NCI-H510A treated with DMSO at 0.1 percent for 48 hours (cell line): ENCODE measurements at places on chromosomes 5 and 9.

- peak; percentile 91 for DNase-seq
These were observed 84.8 kb downstream of the WNK2 start for GRCh38 chr9:93268551-93269314.

GRCh38 chr5:56686337-56687195 is 128.8 kb upstream of the MAP3K1 start:
- DNase-seq, result no peak

GRCh38 chr9:110890416-110890815 is 147.9 kb downstream of the LPAR1 start:
- no peak for DNase-seq

DNA sequence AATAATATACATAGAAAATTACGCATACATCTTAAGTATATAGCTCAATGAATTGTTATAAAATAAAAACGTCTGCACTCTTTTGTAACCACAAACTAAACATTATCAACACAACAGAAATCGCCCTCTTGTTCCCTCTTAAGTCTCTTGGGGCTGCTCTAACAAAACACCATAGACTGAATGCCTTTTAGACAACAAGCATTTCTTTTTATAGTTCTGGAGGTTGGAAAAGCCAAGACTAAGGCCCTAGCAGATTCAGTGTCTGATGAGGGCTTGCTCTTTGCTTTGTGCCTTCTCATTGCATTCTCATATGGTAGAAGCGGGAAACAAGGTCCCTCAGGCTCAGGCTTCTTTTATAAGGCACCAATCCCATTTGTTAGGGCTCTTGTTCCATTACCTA is 4.9 kb upstream of the IFNB1 start:
- DNase-seq, result no peak

DNA sequence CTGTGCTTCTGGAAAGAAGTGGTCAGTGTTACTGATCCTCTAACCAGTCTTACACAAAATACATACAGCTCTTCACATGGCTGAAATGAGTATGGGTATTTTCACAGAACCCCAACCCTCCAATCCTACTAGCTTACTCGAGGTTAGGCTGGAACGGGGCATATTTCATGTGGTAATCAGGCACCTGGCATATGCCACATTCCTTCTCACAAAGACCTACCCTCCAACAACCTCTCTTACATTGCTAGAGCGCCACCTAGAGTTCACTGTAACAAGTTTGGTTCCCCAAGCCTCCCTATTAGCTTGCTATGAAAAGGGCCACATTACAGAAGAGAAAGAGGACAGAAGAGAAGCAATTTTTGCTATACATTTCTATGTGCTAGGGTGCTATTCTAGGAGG is 597.3 kb downstream of the PRELID2 start:
- DNase-seq, result peak; percentile 42

GRCh38 chr9:99073347-99073746 is 31.6 kb upstream of the TGFBR1 start:
- DNase-seq, result no peak

GRCh38 chr5:81420039-81420667 is 26.2 kb upstream of the ACOT12 start:
- no peak for DNase-seq

GRCh38 chr9:72187121-72187695 is 38.0 kb downstream of the GDA start:
- peak; percentile 84 for DNase-seq

- no peak for DNase-seq
These were observed 56.1 kb downstream of the ITGA2 start for GRCh38 chr5:53045263-53045662.

- DNase-seq, result no peak
These were observed 2.7 kb upstream of the IRX4 start for GRCh38 chr5:1885404-1885755.

GRCh38 chr5:1156754-1157460 is 44.5 kb upstream of the SLC6A19 start:
- DNase-seq, result no peak

- no peak for DNase-seq
These were observed 92.8 kb upstream of the PANK3 start for GRCh38 chr5:168672016-168672415.

DNA sequence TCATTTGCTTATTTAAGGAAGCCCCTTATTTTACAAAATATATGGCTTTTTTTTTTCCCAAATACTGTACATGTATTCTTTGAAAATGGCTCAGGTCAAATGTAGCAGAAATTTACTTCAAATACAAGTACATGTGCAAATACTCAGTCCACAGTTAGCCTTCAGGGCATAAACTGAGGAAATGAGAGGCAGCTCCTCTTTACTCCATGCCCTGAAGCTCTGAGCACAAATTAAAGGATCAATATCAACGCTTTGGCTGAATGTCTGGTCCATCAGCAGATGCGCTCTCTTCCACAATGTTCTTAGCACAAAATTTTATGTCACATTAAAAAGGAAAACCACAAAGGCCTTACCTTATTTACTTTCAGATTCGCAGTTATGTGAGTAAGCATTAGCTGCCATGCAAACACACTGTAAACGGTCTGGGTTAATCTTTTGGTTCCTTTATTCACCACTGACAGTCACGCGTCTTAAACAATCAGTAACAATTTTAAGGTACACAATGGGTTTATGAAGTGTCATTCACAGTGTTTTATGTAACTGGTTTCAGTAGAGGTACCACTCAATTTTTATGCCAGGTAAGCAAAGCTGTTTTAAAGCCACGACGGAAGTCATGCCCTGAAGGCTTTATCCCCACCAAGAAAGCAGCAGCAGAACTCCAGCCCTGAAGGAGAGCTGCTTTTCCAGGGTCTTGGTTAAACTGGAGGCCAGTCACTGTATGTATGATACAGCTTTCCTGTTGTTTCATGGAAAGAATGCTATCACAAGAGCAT is 103.4 kb downstream of the OTULIN start:
- DNase-seq, result peak; percentile 64

GRCh38 chr5:55226934-55227663 is at the start of gene MCIDAS:
MCIDAS (minus strand) TSS chr5:55227315; CDS start chr5:55227138, 177 bp downstream.
- DNase-seq, result peak; percentile 38

DNA sequence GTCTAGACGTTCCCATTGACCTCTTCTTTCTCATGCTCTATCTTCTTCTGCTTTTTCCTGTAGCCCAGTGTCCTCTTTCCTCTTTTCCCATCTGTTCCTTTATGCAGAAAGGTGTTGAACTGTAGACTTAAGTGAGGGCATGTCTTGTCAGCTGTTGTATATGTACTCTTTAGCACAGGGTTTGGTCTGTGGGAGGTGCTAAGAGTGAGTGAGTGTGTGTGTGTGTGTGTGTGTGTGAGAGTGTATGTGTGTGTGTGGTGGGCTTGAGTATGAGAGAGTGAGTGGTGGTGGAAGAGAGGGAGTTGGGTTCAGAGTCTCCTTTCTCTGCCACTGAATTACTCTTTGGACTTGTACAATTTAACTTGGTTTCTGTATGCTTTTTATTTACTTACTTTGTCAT is 10.3 kb upstream of the ROPN1L start:
- DNase-seq, result no peak

GRCh38 chr5:16245956-16246355 is 66.4 kb upstream of the MARCHF11 start:
- DNase-seq, result no peak

- DNase-seq, result peak; percentile 56
These were observed 72.3 kb downstream of the SLCO4C1 start for GRCh38 chr5:102223542-102224477.

GRCh38 chr9:18233776-18234445 is 240.0 kb upstream of the ADAMTSL1 start:
- no peak for DNase-seq

DNA sequence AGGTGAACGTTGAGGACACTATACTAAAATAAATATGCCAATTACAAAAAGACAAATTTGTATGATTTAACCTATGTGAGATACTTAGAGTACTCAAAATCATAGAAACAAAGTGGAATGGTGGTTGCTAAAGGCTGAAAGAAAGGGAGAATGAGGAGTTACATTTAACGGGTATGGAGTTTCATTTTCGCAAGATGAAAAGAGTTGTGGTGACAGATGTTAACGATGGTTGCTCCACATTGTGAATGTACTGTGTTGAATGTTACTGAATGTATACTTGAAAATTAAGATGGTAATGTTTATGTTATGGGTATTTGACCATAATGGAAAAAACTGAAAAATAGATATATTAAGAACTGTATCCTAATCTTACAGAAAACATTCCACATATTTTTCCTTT is 51.3 kb upstream of the MOCS2 start:
- DNase-seq, result no peak

DNA sequence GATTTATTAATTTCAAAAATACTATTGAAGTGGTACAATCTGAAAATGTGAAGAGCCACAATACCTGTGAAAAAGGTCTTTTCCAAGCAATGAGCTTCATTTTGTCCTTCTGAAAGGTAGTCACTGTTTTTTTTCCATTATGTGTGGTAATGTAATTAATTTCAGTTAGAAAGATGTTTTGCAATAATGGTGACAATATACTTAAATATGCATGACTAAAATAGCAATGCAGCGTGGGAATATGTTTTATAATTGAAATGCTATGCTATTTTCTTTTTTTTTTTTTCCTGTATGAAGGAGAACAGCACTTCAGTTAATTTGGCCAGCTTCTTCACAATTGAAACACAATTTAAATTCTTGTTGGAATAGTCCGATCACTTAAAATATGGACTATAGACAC is 41.9 kb downstream of the NPR3 start:
- no peak for DNase-seq

DNA sequence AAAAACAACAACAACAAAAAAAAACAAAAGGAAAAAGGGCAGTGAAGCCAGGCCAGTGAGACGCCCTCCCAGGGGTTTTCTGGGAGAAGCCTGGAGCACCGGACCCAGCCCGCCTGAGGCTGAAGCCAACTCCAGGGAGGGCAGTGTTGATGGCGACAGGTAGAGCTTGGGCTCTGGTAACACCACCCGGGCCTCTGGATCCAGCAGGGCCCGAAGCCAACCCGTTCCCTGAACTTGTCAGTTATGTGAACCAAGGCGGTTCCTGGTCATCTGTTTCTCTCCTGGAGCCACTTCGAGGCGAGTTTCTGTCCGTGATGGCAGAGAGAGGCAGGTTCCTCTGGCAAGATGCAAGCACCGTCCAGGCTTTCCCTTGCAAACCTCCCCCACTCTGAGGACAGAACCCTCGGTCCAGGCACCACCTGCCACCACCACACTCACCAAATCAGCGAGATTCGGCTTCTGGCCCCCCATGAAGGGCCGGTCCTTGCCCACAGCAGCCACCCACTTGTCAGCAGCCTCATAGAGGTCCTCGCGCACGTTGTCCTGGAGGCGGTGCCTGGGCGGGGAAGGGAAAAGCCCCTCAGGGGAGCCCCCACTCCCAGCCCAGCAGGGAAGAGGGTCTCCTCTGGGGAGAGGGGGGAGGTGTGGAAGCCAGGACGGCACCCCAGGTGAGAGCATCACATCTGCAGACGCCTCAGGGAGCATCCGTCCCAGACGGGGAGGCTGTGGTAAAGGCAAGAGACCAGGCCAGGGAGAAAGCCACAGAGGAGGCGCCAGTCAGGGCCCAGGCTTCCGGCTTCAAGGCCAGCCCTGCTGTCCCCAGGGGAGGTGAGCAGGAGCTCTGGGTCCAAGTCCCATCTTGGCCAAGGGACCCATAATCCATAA is 5.4 kb downstream of the PTGES2 start:
- no peak for DNase-seq

- DNase-seq, result no peak
These were observed 47.1 kb upstream of the RAI14 start for GRCh38 chr5:34608859-34609648.

DNA sequence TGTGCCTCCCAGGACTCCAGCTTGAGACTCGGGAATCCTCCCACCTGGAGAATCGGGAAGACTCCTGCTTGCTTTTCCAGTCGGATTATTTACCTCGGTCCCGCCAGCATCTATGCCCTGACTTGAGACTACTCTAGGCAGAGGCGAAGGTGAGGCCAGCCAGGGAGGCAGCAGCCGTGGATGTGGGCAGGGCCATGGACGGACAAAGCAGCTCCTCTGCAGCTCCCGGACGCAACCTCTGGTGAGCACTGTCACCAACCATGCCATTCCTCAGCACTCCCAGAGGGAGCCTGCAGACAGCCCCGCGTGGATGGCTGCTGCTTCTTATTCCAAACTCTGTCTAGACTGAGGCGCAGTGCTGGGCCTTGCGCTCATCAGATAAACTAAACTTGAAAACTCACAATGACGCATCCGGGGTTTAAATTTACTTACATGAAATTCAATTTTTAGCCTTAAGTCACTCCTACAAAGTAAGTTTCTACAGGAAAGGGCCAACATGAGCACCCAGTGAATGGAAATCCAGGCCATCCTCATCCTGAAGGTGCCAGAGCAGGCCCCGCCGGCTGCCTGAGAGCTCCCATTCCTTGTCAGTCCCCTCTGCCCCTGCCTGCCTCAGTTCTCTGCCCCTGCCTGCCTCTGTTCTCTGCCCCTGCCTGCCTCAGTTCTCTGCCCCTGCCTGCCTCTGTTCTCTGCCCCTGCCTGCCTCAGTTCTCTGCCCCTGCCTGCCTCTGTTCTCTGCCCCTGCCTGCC is 17.8 kb downstream of the MED10 start:
- DNase-seq, result no peak

DNA sequence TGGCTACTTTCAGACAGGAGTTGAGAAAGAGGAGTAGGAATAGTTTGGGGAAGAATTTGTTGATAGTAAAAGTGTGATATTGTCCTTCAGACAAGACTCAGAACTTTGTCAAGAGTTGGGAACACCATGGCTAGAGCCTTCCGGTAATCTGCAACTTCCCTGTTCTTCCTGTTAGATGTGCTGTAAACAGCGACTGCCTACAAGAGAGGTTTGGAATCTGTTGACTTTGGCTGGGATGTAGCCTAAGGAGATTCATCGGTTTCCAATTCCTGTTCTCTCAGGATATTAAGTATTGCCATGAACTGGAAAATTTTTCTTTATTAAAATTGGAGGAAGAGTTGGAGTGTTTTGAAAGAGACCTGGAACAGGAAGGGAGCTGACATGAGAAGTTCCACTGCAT is 43.9 kb downstream of the ARHGAP26 start:
- DNase-seq, result no peak

- peak; percentile 82 for DNase-seq
These were observed 473 bp downstream of the IRGM start for GRCh38 chr5:150846654-150847333.

DNA sequence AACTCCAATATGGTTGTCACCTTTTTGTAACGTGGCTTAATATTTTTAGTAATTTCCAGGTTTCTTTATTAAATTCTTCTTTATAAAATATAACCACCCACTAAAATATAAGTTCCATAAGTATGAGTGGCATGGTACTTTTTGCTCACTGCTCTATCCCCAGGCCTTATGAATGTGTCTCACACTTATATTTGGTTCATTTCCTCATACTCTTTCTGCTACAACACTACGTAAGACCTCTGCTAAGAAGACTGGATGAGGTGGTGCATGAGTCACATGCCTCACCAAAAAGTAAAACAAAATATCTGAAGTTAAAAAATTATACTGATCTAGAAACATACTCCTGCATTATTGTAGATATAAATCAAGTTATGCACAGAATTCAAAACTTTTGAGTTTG is 400.9 kb downstream of the HCN1 start:
- no peak for DNase-seq

- no peak for DNase-seq
These were observed 316.6 kb upstream of the RIOK2 start for GRCh38 chr5:97499605-97500004.

- DNase-seq, result peak; percentile 74
These were observed 371 bp upstream of the PITX1 start for GRCh38 chr5:135034236-135034962.
